Stimulated activated CD4-positive, alpha-beta T cell treated with anti-CD3 and anti-CD28 coated beads, Interleukin-15, amount 100 ng/mL, for 24 hours (primary cell): ENCODE measurements at places on chromosomes 16 and 17.
A peak's percentile ranks its signal among the peaks of the same experiment; 100 is the strongest.

DNA sequence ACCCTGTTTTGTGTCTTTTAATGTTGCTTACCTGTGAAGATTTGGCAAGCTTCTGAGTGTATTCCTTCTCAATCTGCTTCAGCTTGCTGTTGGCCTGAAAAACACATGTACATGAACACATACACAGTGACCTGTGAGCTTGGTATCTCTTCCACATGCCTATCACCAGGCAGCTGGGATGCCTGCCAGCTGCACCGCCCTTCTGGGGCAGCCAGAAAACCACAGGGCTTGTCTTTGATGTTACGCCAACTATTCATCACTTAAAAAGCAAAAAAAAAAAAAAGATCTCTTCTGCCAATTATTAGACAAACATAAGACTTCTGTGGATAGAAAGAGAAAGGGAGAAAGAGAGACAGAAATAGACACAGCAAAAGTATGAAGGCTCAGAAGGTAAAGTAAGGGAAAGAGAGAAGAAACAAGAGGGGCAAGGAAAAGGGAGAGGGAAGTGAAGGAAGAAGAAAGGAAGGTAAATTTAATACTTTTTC, 189.2 kb upstream of the AXIN2 start:
- peak; percentile 56 for DNase-seq

GRCh38 chr17:41653892-41654677, 29.7 kb upstream of the KRT17 start:
- no peak for DNase-seq

DNA sequence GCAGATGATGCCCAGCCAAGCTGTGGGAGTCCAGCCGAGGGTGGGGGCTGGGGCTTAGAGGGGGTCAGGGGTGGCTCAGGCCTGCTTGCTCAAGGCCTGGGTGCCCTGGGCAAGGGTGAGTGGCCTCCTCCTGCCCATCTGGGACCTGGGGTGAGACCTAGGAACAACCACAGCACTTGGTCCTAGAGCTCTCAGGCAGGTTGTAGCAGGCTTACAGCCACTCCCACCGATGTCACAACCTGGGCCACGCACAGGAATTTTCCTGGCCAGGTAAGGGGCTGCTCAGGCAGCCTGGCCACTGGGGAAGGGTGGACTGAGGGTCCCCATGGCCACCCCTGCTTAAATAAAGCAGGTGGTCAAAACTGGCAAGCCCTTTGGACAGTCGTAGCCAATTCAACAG, 6.3 kb upstream of the SREBF1 start:
- DNase-seq, result no peak

- no peak for DNase-seq
Measured at GRCh38 chr16:31167315-31167714, 12.6 kb upstream of the FUS start.
